ENCODE measurements at places on chromosomes 3 and 15.

DNA sequence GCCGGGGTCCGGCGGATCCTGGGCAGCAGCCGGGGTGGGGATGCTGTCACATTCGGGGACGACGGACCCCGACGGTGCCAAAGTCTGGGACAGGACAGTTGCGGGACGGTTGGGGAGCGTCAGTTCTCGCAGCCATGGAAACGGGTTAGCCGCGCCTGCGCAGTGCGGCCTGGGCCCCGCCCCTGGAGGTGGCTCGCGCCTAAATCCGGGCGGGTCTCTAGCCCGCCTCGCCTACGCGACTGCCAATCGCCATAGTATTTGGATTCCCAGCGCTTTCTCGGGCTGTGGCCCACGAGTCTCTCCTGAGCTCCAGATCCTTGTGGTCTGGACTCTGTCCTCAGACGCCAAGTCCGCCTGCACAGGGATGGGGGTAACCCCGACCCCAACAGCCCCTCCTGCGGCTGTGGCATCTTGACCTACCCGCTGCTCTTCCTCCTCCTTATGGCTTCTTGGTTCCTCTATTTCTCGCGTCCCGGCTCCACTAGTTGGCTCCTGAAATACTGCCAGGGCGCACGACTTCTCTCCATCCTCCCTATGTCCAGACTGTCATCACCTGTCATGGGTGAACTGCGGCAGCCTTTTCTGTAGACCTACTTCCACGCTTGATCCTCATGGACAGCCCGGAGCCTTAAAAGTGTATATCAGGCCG, at the start of gene ZMYND10:
Gene ZMYND10 (minus strand): TSS at position 147 of the 649 bp plus-strand sequence. CDS start 153 bp downstream, outside the sequence.
- peak; percentile 74 for DNase-seq

GRCh38 chr3:184716622-184717398, 4.9 kb upstream of the MAGEF1 start:
- DNase-seq = no peak

DNA sequence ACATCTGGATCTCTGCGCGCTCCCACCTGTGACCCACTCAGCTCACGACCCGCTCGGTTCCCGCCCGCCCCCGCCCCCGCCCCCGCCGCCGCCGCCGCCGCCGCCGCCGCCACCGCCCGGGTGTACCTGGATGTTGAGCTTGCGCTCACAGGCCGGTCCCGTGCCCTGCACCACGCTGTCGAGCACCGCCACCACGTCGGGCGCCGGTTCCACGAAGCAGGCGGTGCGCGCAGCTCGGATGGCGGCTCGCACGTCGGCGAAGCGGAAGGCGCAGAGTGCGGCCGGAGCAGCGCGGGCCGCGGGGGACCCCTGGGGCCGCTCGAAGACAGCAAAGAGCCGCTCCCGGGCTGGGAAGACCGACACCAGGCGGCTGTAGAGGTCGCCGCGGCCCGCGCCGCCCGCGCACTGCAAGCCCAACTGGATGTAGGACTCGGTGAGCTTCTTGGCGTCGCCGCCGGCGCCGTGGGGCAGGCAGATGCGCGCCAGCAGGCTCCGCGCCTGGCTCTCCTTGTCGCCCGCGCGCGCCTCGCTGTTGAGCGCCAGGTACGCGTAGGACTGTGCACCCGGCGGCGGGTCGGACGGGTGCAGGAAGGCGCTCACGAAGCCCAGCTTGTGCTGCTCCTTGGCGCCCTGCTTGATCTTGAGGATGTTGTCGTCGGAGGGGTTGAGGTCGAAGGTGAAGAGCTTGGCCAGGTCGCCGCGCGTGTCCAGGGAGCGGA, 1.1 kb downstream of the PLXND1 start:
- DNase-seq = peak; percentile 38

- DNase-seq = no peak
Observed at GRCh38 chr3:69197455-69197854, 75.1 kb upstream of the LMOD3 start.

- no peak for DNase-seq
Observed at GRCh38 chr15:34275721-34276120, 50.9 kb downstream of the EMC4 start.

DNA sequence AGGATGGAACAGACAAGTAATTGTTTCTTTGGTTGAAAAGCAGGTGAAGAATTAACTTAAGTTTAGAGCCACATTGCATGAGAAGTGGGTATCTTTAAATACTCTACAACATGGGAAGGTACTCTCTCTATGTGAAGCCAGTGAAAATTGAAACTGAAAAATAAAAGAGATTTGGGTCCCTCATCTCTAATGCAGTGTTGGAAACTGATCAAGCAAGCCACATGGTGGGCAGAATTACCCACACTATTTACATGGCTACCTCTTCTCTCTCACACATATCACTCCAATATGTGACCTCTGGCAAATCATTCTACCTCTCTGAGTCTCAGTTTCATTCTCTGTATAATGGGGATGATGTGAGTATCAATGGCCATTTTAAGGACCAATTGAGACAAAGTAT, 339.0 kb downstream of the IL5RA start:
- no peak for DNase-seq

GRCh38 chr3:193944518-193944884, 191.4 kb upstream of the HES1 start:
- DNase-seq = no peak

DNA sequence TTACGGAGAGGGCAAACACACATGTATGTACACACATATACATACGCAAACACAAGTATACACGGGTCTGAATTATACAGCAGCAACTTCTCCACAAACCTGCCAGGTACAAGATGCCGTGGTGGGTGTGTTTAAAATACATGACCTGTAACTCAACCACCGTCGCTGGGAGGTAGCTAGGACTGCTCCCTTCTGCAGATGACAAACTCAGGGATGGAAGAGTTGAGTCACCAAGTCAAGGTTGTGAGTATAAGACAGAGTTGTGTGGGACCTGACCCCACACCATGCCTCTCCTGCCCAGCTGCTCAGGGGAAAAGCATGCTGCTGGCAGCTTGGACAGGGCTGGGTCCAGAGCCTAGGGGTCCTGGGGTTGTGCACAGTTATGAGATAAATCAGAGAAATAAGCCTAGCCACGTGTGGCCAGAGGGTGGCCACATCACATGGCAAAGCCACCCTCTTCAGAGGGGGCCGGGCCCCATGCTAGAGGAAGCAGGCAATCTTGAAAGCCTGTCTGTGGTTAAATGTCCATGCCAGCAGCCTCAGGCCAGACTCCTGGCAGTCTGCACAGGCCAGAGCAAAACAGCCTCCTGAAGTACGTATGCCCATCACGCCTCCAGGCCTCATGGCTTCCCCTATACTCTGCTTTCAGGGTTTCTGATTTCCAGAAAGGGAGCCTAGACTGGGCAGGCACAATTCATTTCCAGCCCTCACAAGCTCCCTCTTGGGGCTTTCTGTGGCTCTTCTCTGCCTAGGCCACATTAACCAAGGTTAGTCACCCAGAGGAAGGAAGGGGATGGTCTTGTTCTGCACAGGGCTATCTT, 107.7 kb upstream of the RPL32 start:
- DNase-seq = peak; percentile 40

DNA sequence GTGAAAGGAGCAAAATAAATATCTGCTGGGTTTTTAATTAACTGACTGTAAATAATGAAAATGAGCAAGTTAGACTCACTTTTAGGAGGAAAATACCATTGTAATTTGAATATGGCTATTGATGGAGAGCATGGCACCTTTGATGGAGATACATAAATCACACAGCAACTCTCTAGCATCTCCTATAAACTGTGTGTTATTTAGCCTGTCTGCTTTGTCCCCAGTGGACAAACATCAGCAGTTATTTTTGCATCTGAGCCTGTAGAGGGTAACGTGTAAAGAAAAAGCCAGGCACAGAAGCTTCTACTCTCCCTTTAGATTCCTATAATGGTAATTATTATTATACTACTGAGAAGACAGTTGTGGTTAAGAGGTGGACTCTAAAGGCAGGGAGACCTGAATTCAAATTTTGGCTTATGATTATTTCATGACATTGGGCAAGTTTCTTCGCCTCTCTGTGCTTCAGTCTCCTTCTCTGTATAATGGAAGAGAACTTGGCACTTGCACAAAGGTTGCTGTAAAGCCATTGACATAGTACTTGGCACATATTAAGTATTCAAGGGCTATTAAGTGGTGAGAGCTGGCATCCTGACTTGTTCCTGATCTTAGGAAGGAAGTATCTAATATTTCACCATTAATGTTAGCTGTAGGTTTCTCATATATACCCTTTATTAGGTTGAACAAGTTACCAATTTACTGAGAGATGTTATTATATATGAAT, 289.5 kb upstream of the TRIM42 start:
- DNase-seq = no peak

DNA sequence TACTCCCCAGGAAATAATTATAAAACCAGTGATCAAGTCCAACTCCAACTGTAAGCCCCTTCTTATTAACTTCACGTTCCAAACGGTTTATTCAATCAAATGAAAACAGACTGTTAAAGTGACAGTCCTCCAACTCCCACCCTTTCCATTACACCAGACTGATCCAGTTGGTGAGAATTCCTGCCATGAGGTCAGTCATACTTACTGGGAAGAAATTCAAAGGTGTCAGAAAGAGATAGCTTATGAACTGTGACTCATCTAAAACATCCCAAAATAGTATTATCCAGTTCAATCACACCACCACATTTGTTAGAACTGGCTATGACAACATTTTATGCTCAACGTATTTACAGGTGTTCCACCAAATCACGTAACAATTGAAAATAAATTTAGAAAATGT, 19.5 kb downstream of the SMARCC1 start:
- DNase-seq = no peak

DNA sequence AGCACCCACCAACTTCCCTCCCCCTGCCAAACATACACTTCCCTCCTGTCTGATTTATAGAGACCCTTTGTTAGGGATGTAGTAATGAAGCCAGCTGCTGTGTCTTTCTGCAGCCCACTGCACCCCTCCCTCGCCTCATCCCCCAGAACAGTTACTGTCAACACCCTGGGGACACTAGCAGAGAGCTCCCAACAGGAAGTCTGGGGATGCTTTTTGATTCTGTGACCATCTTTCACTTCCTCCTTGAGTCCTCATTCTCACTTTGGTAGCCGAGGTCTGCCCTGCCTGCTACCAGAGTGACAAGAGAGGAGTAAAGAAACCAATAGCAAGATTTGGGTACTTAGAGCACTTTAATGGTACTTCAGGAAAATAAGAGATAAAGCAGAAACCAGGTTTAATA, 201.6 kb downstream of the SATB1 start:
- DNase-seq = no peak

GRCh38 chr3:4421121-4421520, 45.9 kb downstream of the SUMF1 start:
- no peak for DNase-seq

DNA sequence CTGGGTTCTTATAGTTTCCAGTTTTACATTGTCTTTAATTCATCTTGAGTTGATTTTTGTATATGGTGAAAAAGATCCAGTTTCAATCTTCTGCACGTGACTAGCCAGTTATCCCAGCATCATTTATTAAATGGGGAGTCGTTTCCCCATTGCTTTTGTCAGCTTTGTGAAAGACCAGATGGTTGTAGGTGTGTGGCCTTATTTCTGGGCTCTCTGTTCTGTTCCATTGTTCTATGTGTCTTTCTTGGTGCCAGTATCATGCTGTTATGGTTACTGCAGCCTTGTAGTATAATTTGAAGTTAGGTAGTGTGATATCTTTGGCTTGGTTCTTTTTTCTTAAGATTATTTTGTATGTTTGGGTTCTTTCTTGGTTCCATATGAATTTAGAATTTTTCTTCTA, 432.2 kb downstream of the UNC13C start:
- DNase-seq = no peak

GRCh38 chr3:52521488-52521824, 12.2 kb downstream of the NT5DC2 start:
- DNase-seq = no peak

- DNase-seq = no peak
Observed at GRCh38 chr15:88187195-88187594, 69.3 kb downstream of the NTRK3 start.

DNA sequence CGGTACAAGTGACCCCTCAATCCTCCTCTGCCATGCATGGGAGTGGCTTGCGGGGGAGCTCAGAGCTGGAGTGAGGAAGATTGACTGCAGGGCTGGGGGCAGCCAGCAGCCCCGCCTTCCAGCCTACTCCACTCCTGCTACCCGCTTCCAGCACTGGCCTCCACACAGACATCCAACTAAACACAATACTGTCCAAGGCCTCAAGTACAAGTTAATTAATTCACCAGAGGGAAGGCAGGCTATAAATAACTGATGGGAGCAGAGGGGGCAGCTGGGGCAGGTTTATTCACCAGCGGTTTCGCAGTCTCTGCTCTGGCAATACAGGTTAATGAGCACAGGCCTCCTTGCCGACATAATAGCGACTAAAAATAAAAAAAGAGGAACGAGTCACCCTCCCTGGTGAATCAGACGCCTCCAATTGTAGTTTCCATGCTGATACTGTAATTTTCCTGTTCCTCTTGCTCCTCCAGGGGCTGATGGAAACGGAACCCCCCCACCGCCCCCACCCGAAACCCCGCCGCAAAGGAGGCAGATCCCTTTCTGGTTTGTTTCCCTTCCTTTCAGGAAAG, 166.4 kb upstream of the TLE3 start:
- no peak for DNase-seq

DNA sequence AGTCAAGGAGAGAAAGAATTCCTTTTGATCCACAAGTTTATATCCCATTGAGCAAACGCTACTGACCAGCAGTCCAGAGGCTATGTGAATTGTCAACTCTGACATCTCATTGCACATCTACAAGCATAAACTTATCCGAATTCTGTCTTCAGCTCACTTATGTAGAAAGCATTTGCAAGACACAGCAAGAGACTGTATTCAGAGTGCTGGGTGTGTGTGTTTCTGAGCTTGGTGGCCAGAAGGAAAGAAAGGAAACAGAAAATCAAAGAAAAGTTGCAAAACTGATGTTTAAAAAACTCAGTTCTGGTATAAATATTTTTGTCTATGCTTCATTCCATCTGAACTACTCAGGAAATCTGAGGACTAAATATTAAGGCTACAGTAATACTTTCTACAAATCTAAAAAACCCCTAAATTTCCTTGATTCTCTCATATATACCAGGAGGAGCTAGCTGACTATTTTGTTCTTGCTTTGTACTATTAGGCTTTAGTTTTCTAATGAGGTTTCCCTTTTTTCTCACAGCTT, 45.5 kb downstream of the LSAMP start:
- no peak for DNase-seq

DNA sequence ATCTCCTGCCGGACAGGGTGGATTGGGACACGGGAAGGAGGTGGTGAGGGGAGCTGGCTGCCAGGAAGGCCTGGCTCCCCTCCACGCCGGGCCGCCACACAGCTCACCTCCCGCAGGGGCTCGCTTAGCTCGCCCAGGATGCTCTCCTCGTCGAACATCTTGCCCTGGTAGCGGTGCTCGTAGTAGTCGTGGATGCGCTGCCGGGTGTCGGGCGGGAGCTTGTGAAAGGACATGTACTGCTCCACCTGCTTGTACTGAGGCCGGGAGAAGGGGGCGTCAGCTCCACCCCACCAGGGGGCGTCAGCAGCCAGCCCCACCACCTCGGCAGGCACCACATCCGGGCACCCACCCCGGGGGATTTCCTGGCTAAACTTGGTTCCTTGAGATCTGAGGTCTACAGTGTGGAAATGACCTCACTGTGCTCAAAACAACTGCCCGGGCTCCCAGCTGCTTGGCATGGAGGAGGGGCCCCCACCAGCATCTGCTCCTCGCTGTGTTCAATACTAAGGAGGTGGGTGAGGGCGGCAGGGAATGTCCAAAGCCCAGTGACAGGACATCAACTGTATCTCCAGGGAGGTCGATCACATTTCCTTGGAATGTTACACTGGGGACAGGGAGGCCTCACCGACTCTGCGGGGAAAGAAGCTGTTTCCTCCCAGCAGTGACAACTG, 43.4 kb downstream of the HCN4 start:
- DNase-seq = no peak

GRCh38 chr3:30610702-30611368, 4.4 kb downstream of the TGFBR2 start:
- DNase-seq = no peak

GRCh38 chr3:55630921-55631299, 143.8 kb upstream of the WNT5A start:
- no peak for DNase-seq

Measured in activated CD4-positive, alpha-beta T cell treated with anti-CD3 and anti-CD28 coated beads for 4 hours (primary cell).